Spinal cord (tissue), 10 donors: ENCODE measurements at places on chromosomes 13 and 19. TPM values are rescaled to one million over a fixed set of nuclear protein-coding genes. Genes with fewer than 3 reads are reported as not detected.

FLT3 gene
- polyA plus RNA-seq, result 5.9 TPM

GRCh38 chr13:98994896-98995295, 17.0 kb upstream of the DOCK9 start:
- no peak overlapping the region for H3K4me3 ChIP-seq
- H3K36me3 ChIP-seq, result no peaks in the 10 kb centered on the region
- no peak for DNase-seq
- no peak overlapping the region for H3K27ac ChIP-seq

- H3K4me3 ChIP-seq, result peak overlapping the region; percentile 69
- peaks cover 48% of the 10 kb centered on the region for H3K36me3 ChIP-seq
- no peak for DNase-seq
- H3K4me1 ChIP-seq, result peaks cover 51% of the 10 kb centered on the region
Measured at GRCh38 chr19:13118424-13119193, 545 bp downstream of the NACC1 start.

- peaks cover 14% of the 10 kb centered on the region for H3K4me1 ChIP-seq
- no peak for DNase-seq
- H3K27ac ChIP-seq, result no peak overlapping the region
- peaks cover 19% of the 10 kb centered on the region for H3K36me3 ChIP-seq
- H3K27me3 ChIP-seq, result no peaks in the 10 kb centered on the region
Measured at GRCh38 chr19:39347332-39348164, 5.3 kb downstream of the SAMD4B start.

DNA sequence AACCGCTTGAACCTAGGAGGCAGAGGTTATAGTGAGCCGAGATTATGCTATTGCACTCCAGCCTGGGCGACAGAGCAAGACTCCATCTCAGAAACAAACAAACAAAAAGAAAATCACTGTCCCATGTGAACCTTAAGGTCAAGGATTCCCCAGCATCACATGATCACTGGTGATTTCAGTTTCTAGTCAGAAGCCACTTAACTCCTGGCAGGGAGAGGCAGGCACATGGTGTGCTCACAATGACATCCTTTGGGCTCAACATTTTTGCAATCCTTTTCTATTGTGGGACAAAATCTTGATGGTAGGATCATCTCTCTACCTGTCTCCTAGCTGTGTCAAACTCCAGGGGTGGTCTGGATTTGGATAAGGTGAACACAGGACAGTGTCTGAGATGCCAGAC, 12.1 kb downstream of the AKAP8 start:
- no peak overlapping the region for H3K27ac ChIP-seq
- peaks cover 76% of the 10 kb centered on the region for H3K36me3 ChIP-seq
- no peak for DNase-seq
- H3K4me1 ChIP-seq, result no peaks in the 10 kb centered on the region
- no peak overlapping the region for H3K4me3 ChIP-seq
